ENCODE measurements at places on chromosomes 13 and 19.

- DNase-seq = no peak
Observed at GRCh38 chr19:10452726-10453618, 32.6 kb downstream of the PDE4A start.

GRCh38 chr19:23403581-23404324 lies 8.5 kb upstream of the ZNF91 start:
- no peak for DNase-seq

DNA sequence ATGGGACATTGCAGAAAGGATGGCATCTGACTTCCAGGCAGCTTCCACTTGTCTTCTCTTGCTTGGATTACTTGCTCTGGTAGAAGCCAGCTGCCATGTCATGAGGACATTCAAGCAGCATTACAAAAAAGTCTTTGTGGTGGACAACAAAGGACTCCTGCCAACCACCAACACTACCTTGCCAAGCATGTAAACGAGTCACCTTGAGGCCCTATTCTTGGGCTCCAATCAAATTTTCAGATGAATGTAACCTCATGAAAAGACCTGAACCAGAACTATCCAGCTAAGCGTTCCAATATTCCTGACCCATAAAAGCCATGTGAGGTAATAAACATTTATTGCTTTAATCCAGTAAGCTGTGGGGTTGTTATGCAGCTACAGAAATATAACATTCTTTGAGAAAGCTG lies 12.5 kb downstream of the PROSER1 start:
- no peak for DNase-seq

- no peak for DNase-seq
Observed at GRCh38 chr13:67827992-67828391, 597.9 kb upstream of the PCDH9 start.

- no peak for DNase-seq
Observed at GRCh38 chr19:4023600-4024398, 16.3 kb downstream of the PIAS4 start.

- no peak for DNase-seq
Observed at GRCh38 chr13:98977568-98978265, at the start of gene DOCK9. DOCK9 (minus strand) TSS chr13:98978064; CDS start chr13:98977909, 155 bp downstream.

DNA sequence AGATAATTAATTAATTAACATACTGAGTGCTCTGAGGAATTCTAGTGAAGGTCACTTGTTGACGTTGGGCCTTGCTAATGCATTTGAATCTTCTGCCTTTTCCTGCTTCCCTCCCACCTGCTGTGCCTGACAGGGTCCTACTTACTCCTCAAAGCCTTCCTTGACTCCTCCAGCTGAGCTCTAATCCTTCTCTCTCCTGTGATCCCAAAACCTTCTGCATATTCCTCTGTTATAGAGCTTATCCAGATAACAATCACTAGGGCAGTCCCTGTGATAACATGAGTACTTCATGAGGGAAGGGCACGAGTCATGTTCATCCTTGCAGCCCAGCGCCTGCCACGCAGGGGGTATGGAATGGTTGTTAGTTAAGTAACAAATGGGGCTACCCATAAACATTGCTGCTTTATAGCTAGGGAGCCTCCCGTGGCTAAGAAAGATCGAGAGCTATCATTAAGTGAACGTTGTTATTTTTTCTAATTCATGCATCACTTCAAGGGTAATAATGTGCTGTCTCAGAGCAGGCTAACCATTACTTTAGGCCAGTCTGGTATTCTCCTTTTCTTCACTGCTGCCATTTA lies 19.1 kb upstream of the SPATA13 start:
- DNase-seq = no peak

- peak; percentile 55 for DNase-seq
Observed at GRCh38 chr19:41352609-41353465, 885 bp downstream of the TGFB1 start.

GRCh38 chr13:46181840-46182490 lies at the start of gene LCP1:
LCP1 (minus strand) TSS chr13:46182177; CDS start chr13:46159662, 22,515 bp downstream.
- peak; percentile 73 for DNase-seq

DNA sequence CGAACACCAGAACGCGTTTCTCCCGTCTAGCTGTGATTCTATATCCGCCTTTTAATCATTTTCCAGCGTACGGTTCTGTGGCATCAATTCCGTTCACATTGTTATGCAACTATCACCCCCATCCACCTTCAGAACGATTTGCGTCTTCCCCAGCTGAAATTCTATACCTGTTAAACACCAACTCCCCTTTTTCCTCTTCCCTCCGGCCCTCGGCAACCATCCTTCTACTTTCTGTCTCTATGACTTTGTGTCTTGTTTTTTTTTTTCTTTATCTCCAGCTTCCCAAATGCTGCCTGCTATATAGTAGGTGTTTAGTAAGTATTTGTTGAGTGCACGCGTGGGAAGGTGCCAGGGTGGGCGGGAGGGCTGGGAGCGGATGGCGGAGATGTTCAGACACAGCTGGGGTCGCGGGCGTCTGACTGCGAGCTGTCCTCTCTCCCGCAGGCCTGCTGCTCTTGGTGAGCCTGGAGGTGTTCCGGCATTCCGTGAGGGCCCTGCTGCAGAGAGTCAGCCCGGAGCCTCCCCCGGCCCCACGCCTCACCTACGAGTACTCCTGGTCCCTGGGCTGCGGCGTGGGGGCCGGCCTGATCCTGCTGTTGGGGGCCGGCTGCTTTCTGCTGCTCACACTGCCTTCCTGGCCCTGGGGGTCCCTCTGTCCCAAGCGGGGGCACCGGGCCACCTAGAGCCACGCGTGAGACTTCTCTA lies 20.2 kb downstream of the CACNG6 start:
- DNase-seq = no peak

- DNase-seq = peak; percentile 58
Observed at GRCh38 chr13:32314271-32315237, 609 bp downstream of the ZAR1L start.

DNA sequence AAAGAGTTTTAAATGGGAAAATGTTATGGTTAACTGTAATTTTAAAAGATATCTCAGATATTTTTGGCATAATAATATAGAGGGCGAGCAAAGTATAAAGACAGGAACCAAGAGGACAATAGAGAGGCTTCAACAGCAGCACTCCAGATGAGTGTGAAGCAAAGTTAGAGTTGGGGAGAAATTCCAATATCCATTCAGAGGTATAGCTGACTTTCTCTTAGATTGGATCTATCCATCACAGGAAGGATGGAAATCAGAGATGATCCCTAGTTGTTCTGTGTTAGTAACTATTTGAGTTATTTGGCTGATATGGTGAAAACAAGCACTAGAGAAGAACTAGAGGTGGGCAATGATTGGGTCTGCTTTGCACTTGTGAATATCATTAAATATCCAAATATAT lies 786.0 kb upstream of the KLHL1 start:
- no peak for DNase-seq

GRCh38 chr19:18091217-18091608 lies 4.5 kb upstream of the IL12RB1 start:
- DNase-seq = peak; percentile 28

- no peak for DNase-seq
Observed at GRCh38 chr19:46381346-46381745, 32.0 kb downstream of the CCDC8 start.

GRCh38 chr13:19597523-19597922 lies 35.9 kb upstream of the MPHOSPH8 start:
- DNase-seq = no peak

DNA sequence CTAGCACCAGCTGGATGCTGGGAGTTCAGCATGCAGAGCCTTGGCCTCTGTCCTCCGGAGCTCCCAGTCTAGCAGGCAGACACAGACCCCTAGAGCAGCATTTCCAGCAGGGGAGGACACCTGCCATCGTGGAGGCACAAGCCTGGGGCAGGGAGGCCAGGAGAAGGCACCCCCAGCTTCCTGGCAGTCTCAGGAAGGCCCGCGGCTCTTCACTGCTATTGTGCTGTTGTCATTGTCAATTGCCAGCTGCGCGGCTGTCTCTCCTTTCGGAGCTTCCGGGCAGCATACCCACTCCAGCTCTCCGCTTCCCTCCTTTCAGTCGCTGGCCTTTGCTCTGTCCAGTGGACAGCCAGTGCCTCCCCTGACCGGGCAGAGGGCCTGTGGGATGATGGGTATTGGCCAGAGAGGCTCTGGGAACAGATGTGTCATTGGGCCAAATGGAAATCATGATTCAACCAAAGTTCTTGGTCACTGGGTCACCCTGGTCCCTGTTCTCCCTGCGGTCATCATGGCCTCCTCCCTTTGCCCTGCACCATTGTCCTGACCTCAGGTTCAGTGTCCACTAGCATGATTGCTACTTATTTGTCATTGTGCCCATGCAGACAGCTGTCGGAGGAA lies 93.0 kb downstream of the SLC7A1 start:
- DNase-seq = no peak

- no peak for DNase-seq
Observed at GRCh38 chr19:18814063-18814462, 17.7 kb upstream of the UPF1 start.

DNA sequence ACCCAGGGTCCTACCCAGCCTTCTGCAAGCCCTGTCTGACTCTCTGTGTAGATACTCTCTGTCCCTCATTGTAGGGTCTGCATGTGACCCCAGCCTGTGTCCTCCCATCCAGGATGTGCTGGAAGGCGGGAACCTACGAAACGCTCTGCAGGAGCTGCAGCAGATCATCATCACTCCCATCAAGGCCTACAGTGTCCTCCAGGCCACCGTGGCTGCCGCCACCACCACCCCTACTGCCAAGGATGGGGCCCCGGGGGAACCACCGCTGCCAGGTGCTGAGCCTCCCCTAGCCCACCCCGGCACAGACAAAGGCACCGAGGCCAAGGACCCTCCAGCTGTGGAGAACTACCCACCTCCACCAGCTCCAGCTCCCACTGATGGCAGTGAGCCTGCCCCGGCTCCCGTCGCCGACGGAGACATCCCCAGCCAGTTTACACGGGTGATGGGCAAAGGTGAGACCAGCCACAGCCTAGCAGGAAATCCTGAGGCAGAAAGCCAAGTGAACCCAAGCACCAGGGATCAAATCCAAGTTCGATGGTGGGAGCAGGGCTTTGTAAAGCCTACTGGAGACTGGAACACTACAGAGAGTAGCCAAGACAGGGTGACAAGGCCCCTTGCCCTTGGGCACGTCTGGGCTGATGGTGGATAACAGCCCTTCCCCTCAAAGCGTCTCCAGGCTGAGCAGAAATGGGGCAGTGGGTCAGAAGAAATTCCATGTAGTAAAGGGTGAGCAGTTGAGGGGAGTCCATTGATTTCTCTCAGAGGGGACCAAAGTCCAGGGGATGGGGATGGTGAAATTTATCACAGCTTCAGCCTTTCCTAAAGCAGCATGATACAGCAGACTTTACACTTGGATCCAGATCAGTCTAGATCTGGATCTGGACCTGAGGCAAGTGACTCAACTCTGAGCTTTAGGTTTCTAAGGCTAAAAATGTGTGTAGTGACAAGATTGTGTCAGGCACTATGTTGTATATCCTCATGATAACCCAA lies 13.2 kb downstream of the PAF1 start:
- DNase-seq = no peak

DNA sequence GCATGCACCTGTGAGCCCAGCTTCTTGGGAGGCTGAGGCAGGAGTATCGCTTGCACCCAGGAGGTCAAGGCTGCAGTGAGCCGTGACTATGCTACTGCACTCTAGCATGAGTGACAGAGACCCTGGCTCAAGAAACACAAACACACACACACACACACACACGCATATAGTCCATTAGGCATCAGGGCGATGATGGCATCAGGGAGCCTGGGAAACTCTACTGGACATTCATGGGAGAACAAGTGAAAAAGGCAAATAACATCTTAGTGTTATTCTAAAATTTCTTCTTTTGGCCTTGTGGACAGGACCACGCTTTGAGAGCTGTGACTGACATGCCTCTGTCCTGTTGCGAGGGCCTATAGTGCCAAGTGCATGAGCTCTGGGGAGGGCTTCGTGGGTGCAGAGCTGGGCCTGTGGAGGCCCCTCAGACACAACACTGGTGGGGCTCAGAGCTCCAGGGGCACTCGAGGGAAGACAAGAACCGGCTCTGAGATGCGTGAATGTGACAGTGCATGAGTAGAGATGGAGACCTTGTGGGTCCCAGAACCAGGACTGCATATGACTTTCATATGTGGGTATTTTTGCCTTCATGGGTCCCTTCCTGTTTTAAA lies 8.0 kb upstream of the USF2 start:
- no peak for DNase-seq

- DNase-seq = no peak
Observed at GRCh38 chr19:13506471-13506820, at the start of gene CACNA1A. CACNA1A (minus strand) TSS chr19:13506479; CDS start chr19:13506224, 255 bp downstream.

DNA sequence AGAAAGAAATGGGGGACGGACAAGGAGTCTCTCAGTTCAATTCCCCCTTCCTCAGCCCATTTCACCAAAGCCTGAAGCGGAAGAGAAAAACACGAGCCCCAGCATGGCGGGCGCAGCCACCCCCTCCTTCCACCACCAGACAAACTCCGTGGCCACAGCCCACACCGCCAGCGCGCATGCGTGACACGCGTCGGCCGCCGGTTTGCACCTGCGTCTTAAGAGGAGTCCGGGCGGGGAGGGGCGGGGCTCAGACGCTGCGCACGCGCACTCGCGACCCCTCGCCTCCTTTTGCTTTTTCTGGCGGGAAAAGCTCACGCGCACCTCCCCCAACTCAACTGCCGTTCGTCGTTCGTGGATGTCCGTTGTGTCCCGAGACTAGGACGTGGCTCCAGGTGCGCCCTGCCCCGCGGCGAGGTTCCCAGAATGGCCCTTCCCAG lies at the start of gene KASH5:
TSS of gene KASH5 (plus strand) at position 314 of the 437 bp plus-strand sequence. CDS start 2,635 bp downstream, outside the sequence.
- DNase-seq = no peak

DNA sequence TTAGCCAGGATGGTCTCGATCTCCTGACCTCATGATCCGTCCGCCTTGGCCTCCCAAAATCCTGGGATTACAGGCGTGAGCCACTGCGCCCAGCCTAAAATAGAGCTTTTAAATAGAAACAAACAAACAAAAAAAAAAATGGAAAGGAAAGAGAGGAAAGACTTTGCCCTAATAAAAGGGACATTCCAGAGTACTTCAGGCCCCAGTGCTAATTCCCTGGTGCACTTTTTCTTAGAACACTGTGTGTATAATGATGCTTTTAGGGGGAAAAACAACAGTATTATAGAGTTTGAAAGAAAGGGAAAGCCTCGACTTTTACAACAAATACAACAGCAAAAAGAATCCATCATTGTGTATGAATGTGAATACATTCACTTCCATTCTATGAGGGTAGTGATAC lies 104.7 kb downstream of the CRYL1 start:
- DNase-seq = no peak

DNA sequence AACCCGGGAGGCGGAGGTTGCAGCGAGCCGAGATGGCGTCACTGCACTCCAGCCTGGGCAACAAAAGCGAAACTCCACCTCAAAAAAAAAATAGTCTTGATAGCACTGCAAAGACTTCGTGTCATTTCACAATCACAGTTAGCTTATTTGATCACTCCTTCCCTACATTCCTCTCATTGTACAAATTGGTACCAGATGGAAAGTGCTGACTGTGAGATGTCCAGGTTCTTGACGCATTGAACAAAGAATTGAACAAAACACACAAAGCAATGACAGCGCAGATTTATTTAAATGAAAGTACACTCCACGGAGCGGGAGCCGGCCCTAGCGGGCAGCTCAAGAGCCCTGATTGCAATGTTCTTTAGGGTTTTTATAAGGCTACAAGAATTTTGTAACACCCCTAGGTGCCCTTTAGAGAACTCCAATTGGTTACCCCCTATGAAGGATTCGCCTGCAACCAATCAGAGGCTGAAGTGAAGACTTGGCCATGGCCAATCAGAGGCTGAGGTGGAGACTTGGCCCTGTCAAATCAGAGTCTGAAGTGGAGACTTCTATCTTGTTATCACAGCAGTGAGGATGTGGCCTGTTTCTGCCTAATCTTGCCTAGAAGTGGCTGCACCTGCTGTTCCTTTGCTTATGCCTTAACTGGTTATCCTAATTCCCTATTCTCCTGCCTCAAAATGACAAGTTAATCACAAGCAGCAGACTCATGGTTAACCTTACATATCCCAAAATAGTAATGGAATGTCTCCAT lies 16.7 kb downstream of the ZNF556 start:
- DNase-seq = no peak

Measured in KG1 (cell line).